ENCODE measurements at places on chromosomes 3 and 15.

DNA sequence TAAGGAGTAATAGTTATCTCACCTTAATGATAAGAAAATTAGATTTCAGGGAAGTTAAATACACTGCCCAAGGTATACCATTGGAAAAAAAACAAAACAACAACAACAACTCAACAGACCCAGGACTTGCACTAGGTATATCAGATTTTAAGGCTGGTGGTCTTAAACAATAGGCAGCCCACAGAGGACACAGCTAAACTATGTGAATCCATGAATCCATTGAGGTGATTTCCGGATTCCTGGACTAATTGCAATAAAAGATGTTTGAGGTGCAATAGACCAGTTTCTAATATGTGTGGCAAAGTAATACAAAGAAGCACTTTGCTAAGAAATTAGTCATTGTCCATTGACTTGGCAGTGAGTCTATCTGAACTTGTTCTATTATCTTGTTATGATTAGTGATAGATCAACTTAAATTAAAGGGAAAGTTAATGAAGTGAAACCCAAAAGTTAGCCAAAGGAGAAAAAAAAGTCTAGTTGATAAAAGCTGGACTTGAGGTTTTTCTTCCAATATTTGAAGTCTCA, 60.9 kb upstream of the MAGI1 start:
- DNase-seq = no peak

DNA sequence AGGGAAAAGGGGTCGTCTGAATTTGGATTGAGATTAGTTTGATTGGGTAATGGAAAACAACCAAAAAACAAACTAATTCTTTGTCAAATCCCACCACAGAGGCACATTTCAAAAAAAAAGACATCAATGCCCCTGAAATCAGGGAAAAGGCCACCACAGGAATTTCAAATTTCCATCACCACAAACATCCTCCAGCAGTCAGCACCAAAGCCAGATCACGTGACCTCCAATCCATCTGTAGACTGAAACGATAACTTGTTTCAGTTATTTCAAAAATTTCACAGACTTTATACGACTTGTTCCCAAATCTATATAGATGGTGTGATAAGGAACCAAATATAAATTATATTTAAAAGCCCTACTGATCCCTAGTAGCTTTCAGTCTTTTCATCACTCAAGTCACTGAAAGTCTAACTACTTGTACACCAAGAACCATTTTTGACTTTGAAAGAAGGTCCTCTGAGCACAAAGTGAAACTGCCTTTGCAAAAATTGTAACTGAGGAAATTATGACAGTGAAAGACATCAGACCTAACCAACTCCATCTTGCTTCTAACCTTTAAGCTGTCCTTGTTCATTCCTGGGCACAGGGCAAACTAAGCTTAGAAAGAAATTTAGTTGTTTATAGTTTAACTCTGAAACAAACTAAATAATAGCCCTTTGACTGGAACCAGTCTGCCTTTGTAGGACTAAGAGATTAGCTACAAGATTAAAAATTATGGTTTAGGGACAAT, 48.1 kb upstream of the PLCL2 start:
- DNase-seq = no peak

DNA sequence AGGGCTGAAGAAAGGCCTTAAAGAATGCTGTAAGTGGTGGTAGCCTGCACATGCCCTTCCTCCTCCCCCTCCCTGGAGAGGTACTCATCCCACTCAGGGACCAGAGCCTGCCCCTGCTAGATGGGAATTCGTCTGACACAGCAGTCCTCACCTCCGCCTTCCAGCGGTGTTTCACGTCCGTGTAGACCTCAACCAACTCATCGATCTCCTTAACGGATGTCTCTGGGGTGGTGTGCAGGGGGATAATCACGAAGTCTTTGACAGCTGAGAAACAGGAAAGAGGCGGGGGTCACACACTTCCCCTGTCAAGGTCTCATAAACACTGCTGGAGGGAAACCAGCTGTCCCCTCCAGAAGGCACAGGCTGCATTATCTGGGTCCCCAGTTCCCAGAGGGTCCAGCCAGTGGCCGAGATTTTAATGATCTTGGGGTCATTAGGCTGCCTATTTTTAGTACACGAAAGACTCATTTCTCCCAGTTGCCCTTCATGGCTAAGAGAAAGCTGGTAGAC, 9.9 kb downstream of the DNASE1L3 start:
- no peak for DNase-seq

DNA sequence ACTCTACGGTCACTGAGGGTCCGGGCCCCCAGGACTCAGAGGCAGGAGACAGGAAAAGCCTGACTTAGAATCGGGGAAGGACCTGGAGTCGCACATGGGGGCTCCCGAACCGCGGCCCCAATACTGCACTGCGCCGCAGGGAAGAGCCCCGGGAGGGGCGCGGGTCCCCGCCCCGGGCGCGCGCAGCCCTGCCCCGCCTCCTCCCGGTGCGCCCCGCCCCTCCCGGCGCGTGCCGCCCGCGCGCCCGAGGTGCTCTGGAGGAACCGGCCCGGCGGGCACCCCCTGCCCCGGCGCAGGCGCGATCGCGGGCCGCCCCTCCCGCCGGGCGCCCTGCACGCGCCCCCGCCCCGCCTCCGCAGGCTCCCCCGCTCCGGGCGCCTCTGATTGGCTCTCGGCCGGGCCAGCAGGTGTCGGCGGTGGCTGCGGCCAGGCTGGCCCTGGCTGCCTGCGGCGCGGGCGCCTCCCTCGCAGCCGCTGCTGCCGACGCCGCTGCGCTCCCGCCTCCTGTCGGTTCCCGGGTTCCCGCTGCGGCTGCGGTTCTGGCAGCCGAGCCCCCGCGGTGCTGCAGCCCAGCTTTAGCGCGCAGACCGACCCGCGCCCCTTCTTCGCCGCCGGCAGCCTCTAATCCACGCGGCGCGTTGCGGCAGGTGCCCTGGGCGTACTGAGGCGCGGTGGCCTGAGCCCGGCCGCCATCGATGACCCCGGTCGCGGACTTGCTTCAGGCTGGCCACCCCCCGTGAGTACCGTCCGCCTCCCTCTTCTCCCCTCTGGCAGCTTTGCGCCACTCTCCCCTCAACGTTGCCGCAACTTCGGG, at the start of gene MYRIP:
Gene MYRIP, plus strand, starts transcription at position 429 of the 814 bp plus-strand sequence. CDS start 91,208 bp downstream, outside the sequence.
- peak; percentile 48 for DNase-seq

DNA sequence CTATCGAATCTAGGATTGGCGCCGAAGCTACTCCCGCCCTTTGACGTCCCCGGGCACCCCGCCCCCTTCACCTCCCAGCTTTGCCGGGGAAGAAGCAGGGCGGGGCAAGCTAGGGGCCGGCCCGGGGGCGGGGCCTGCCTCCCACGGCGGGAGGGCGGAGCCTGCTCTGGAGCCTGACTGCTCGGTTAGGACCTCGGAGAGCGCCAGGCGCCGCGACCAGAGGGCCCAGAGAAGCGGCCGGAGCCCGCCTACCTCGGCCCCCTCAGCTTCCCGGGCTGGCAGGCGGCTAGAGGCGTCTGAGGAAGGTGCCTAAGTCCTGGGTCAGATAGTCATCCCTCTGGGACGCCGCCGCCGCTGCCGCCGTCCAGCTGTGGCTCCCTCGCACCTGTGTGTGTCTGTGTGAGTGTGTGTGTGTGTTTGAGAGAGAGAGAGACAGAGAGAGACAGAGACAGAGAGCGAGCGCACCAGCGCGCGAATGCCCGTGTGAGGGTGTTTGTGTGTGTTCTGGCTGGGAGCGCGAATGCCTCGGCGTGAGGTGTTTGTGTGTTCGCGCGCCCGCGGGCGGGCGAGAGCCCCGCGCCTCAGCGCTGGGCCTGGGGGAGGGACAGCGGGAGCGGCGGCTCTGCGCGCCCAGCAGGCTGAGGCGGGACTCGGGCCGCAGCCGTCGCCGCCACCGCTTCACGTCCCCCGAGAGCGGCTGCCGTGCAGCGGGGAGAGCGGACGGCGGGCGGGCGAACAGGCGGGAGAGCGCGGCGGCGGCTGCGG, at the start of gene STXBP5L:
Gene STXBP5L, plus strand, starts transcription at position 176 of the 765 bp plus-strand sequence. CDS start 1,374 bp downstream, outside the sequence.
- DNase-seq = peak; percentile 82

- no peak for DNase-seq
Measured at GRCh38 chr15:42911058-42911592, 9.5 kb downstream of the TTBK2 start.

- DNase-seq = peak; percentile 69
Measured at GRCh38 chr3:155701882-155702465, 42.9 kb downstream of the PLCH1 start.

DNA sequence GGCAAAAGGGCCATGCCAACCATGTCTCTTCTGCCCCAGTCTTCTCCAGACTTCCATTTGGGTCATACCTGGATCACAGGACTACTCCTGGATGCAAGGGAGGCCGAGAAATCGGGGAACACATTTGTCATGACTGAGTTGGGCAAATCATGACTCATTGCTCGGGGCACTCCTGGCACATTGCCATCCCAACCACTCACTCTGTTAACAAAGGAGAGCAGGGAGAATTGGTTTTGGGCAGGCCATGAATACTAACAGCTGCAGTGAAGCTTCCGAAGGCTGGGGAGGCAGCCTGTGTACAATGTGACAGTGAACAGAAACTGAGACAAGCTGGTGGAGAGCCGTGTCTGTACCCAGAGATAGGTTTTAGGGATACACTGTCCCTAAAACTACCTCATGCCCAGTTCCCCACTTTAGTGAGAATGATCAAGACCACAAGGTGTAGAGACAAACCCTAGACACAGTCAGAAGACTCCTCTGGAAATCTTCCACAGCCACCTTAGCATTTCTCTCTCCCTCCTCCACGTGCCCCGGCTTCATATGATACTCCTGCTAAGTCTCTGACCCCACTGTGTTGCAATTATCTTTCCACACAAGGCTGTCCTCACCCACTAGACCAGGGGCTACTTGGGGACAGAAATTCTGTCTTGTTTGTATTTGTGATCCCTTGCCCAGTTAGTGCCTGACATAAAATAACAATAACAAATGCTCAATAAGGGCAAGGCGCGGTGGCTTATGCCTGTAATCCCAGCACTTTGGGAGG, 10.5 kb upstream of the BUB1B start:
- peak; percentile 93 for DNase-seq

All from HT-29 (cell line).